Panc1 (cell line): ENCODE measurements at places on chromosomes 1 and 21.

- H3K27me3 ChIP-seq, result peaks cover 16% of the 10 kb centered on the region
- DNase-seq, result peak; percentile 45
- H3K4me3 ChIP-seq, result no peak overlapping the region
- no peaks in the 10 kb centered on the region for H3K36me3 ChIP-seq
- no peak overlapping the region for H3K27ac ChIP-seq
Measured at GRCh38 chr1:36650200-36651065, 167.7 kb upstream of the CSF3R start.

DNA sequence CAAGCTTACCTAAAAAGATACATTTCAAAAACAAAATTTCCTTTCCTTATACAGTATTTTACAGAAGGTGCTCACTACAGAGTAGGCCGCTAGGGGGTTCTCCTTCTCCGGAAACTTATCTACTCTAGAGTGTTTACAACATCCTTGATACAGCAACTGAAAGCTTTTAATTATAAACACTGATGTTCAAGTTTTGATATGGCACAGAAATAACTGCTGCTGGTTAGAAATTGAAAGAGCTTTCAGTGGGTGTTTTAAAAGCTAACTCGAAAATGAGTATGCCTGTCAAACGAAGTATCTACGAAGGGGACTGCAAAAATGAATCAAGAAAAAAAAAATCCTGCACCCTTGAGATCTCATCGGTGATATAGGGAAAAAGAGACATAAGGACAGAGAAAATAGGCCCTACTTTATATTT is 1.0 kb downstream of the YOD1 start:
- peak overlapping the region; percentile 97 for H3K27ac ChIP-seq
- no peak for DNase-seq
- peak overlapping the region; percentile 100 for H3K4me3 ChIP-seq
- H3K36me3 ChIP-seq, result peaks cover 21% of the 10 kb centered on the region
- H3K4me1 ChIP-seq, result peaks cover 18% of the 10 kb centered on the region

DNA sequence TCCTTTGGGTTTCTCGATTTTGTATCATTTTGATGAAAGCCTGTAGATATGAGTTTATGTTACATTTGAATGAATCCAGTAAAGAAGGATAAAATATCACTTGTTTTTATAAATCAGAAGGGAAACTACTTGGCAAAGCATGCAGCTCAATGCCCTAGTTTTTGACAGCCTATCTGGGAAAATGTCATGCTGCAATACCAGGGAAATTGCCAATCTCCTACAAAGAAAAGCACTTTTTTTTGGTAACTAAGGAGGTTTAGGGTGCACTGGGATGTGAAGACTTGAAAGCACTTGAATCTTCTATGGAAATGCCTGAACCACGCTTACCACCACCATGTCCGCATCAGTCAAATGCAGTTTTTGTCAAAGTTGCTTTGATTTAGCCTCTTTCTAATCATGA is 446.9 kb upstream of the LRRC7 start:
- H3K27me3 ChIP-seq, result no peaks in the 10 kb centered on the region
- no peaks in the 10 kb centered on the region for H3K36me3 ChIP-seq
- no peak overlapping the region for H3K4me3 ChIP-seq
- H3K27ac ChIP-seq, result no peak overlapping the region
- no peaks in the 10 kb centered on the region for H3K4me1 ChIP-seq

DNA sequence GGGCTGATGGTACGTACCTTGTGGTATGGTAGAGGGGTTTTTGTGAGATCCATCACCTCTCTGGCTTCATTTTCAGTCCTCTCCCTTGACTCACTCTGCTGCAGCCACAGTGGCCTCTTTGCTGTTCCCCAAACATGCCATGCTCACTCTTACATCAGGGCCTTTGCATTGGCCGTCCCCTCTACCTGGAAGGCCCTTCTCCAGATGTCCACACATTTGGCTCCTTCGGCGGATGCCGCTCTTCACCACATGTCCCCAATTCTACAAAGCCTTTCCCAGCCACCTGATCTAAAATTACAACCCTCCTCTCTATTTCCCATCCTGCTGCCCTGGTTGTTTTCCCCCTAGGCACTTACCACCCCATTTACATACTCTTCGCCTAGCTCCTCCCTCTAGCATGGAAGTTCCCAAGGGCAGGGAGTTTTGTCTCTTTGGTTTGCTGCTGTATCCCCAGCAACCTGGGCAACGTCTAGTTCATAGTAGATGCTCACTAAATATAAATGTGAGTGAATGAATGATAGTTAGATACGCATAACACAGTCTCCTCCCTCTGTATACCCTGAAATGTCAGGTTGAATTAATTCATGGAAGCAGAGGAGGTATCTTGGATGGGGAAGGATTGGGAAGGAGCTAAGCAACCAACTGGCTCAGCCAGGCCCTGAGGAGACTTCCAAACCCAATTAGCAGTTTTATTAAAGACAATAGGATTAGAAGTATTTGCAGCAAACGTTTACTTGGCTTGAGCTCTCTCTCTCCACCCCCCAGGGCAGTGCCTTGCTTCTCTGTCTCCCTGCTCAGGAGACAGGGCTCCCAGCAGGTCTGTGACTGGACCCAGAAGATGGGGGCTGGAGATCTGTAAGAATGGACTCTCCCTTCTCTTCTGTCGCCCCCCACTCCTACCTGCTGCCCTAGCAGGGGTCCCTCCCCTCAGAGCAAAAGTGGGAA is 264.2 kb downstream of the GRIK3 start:
- no peak overlapping the region for H3K4me3 ChIP-seq
- H3K4me1 ChIP-seq, result no peaks in the 10 kb centered on the region
- no peak for DNase-seq

- no peaks in the 10 kb centered on the region for H3K4me1 ChIP-seq
- H3K36me3 ChIP-seq, result peaks cover 4% of the 10 kb centered on the region; the same call in 1 of the 2 replicates
- no peak for DNase-seq
- no peak overlapping the region for H3K27ac ChIP-seq
- no peak overlapping the region for H3K4me3 ChIP-seq
Measured at GRCh38 chr1:206430031-206430983, 40.0 kb upstream of the IKBKE start.

DNA sequence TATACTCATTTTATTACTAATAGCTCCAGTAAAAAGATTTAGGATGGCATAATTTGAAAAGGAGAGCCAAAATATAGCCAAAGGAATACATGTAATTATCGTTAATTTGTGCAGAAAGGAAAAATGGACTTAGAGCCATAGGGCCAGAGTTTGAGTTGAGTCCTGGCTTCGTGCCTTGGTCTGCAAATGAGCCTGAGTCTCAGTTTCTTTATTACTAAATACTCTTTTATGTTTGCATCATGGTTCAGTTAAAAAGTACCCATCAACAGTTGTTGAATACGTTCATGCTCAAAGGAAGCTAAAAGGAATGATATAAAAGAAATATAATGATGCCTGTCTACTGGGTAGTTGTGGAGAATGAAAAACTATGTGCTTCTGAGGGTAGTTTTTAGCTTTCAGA is 155.7 kb upstream of the FAM78B start:
- H3K27ac ChIP-seq, result no peak overlapping the region
- H3K4me3 ChIP-seq, result no peak overlapping the region
- H3K4me1 ChIP-seq, result no peaks in the 10 kb centered on the region
